SW480 (cell line): ENCODE measurements at places on chromosomes 3 and 15.

DNA sequence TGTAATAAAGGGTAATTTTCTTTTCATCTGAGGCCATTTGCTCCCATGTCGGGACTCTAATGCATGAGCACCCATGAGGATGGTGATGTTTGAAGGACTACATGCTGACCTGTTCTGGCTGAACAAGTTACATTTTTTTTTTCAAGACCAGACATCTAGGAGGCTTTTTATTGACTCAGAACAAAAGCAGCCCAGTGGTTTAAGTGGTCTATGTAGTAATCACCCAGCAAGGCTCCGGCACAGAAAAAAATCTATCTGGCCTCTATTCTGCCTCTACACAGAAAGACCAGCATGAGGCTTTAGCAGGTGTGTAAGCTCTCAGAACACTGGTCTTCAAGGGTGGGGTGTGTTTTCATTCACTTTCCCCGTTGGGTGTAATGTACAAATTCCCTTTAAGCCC is 95.1 kb upstream of the ZBED2 start:
- no peak for DNase-seq

- DNase-seq: no peak
Observed at GRCh38 chr3:100891033-100891432, 102.2 kb downstream of the ABI3BP start.

DNA sequence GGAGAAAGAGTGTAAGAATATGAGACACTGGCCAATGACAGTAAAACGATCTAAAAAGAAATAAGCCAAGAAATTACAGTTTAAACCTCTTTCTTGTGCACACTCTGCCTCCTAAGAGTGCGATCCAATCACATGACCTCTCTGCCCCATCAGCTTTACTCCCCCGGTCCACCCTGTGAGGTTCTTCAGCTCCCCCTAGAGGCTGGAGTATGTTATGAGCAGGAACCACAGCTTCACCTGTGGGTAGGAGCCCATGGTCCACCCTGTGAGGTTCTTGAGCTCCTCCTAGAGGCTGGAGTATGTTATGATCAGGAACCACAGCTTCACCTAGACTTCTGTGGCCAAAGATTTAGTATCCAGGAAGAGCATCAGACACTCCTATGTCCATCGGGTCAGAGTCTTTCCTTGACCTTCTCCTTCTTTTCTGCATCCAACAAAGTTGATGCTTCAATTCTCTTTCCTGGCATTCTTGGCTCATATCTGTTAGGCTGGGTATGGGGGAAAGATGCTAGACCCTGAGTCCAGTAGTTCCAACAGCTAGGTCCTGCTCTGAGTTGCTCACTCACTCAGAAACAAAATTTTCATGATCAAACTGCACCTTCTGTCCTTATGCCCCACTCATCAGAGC is 164.0 kb downstream of the MINAR1 start:
- DNase-seq: peak; percentile 83

GRCh38 chr3:3666664-3667063 is 132.6 kb upstream of the LRRN1 start:
- DNase-seq: no peak

DNA sequence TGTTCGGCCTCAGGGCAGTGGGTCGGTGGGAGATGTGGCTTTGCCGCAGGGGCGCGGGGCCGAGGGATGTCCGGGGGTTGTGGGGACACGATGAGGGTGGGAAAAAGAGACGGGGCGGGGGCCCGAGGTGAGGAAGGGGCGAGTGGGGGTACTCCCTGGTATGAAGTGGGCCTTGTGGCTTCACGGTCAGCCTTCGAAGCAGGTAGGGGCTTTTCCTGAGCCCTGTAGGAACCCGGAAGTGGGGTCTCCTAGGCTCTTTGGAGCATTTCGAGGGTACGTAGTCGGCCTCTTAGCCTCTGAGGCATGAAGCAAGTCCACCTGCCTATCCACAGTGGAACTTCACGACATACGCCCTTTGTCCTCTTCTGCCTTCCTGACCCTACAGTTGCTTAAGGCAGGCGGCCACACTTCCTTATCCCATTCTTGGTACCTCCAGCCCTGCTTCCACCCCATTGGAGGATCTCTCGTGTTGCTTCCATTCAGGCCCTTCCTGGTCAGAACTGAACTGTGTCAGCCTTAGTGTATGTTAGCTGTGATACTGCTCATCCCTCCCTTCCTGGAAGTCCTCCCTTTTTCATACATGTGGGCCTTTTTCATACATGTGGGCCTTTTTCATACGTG is 389 bp downstream of the ARPC4 start:
- peak; percentile 24 for DNase-seq

DNA sequence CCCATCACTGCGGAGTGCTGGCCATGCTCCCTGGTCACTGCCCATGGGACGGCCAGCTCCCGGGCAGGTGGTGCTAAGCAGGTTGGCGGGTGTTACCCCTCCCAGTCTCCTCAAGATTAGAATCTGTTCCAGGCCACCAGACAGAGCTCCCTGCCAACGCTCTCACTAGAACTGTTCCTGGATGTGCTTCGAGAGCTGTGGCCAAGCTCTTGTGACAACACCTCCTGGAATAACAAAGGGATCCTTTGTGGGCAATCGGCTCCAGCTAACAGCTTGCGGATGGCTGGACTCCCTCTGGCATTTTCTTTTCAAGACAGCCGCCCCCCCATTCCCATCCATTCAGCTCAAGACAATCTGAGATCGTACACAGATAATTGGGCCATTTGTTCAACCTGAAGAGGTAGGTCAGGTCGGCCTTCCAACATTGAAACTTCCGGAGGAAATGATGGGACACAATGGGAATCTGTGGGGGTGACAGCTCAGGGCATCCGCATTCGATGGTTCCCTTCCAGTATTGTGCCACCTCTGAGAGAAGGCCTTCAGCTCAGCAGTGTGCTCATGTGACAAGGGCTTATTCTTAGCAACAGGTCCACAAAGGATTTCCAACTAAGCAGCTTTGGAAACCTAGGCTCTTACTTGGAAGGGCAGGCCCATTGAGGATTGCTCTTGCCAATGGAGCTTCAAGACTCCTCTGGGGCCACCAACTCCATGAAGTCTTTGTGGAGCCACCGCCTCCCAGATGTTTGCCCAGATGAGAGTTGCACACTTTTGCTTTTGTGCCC is 11.6 kb upstream of the EPHB3 start:
- DNase-seq: peak; percentile 50

DNA sequence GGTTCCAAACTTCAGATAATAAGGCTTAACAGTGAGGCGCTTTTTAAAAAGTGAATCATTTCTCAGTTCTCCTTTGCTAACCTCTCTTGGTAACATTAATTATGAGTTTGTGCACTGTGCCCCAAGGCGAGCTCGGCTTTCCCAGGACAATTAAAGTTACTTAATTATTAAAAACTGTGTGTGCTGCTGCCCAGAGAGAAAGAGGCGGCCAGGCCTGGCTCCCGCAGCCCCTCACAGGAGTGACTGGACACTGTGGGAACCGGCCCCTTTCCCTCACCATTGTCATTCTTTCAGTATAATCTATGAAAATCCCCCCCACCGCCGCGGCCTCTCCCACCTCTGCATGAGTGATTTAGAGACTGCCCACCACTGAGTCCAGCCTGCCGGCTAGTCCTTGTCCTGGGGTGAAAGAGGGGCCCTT is 43.1 kb upstream of the HES1 start:
- DNase-seq: no peak

- peak; percentile 29 for DNase-seq
Observed at GRCh38 chr3:111594205-111594604, 941 bp downstream of the ZBED2 start.

DNA sequence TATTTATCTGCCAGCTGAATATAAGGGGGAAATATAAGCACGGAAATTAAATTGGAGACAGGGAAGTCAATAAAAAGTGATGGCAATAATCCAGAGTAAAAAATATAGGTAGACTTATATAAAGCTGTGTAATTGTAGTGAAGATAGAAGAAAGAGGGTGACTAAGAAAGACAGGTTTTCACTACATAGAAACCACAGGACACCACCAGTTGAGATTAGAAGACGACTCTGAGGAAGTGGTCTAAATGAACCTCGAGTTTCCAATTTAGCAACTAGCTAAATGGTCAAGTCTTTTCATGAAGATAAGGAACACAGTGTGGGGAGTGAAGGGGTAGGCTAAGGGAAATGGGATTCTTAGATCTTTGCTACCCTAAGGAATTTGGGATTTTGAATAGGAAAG is 188.8 kb upstream of the ARL6 start:
- no peak for DNase-seq

DNA sequence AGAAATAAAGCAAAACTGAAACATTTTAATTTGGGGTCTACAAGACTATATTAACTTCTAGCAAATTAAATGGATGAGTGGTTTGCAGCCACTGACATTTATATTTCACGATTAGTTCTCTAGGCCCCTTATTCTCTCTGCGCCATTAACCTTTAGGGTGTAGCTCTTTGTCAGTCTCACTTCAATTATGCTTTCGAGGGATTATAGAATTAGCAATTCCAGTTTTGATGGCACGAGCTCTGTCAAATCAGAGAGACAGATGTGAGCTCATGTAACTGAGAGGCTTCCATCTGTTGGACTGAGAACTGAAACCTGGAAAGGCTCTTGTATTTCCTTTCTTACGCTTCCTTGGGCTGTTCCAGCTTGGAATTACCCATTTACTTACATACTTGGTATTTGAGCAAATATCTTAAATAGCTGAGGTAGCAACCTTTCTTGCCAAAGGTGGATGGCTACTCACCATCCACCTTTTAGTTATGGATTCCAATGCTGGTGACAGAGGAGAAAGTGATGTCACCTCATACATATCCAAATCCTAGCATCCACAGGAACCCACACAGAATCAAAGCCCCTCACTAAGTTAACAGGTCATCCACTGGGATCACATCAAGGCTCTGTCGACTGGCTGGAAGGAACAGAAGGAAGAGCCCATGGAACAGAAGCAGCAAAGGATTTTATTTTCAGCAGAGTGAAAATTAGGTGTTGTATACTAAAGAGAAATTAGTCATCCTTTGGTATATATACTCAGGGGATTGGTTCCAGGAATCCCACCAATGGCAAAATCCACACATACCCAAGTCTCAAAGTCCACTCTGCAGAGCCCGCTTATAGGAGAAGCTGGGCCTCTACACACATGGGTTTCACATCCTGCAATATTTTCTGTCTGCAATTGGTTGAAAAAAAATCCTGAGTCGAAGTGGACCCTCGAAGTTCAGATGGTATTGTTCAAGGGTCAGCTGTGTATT is 20.8 kb downstream of the VGLL4 start:
- peak; percentile 34 for DNase-seq

DNA sequence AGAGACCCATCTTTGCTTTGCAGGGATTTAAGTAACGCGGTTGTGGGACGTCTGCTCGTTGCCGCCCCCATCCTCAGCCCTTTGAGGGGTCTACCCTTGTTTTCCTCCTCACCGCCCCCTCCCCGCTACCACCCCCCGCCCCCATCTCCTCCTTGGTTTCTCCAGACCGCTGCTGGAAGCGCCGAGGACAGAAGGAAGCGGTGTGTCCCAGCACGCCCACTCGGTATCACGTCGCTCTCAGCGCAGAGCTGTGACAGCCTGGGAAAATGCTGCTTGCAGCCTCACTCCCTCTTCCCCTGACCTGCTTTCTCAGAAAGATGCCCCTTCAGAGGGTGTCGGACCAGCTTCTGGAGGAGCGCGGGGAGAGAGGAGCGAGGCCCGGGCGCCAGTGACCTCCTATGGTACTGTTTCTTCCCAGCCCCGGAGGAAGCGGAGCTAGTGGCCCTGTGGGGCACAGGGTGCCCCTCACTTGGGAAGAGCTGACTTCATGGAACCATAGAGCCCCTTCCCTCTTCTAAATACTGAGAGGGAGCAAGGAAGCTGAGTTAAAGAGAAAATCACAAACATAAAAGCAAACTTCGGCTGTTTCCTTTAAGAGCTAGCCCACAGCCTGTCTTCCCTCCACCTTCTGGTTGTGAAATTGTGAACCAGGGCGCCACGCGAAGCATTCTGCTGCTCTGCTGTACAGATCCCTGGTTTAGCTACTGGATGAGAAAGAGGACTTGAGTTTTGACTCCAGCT is 698 bp downstream of the IL1RAP start:
- peak; percentile 33 for DNase-seq

GRCh38 chr15:98568382-98569017 is 79.8 kb upstream of the IGF1R start:
- DNase-seq: no peak

GRCh38 chr3:104886220-104886995 is 480.3 kb upstream of the ALCAM start:
- no peak for DNase-seq

DNA sequence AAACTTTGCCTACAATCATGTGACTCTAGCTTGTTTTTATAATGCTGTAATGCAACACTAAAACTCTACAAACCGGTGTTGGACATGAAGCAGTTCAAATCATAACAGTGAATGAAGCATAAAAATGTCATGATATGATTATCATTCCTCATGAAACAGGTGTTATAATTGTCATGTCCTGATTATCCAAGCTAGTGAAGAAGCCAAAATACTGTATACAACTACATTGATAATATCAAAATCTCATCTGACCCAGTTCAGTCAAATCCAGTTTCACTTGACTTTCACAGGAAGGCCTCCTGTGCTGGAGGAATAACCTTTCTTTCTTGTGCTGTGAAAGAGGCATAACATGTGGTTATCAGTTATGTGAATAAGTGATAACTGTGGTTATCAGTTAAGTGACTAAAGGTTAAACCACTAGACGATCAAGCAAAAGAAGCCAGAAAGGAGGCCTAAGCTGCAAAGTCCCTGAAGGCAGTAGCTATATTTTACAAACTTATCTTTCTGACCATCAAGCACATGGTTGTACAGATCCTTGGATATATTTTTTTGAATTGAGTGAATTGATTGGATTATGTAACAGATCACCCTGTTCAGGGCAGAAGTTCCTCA is 296.4 kb downstream of the TUSC7 start:
- DNase-seq: no peak

GRCh38 chr3:128727996-128728395 is 2.0 kb downstream of the RAB7A start:
- no peak for DNase-seq

DNA sequence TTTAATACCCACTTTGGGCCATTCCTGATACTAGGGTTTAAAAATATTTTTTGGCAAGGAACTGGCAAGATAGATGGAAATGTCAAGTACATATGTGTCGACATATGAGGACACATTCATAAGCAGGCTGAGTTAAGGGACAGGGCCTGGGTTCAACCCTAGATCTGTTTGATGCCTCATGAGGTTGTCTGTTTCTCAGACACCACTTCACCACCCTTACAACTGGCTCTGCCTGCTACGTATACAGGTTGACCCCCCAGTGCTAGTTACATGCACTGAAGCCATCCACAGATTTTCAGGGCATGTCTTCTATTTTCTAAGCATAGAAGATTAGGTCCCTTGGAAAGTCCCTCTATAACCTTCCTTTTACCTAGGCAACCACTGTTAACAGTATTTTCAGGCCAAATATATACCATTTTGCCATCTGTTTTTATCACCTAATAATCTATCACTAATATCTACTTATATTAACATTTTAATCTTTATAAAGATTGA is 296.7 kb downstream of the PLCL2 start:
- no peak for DNase-seq

- no peak for DNase-seq
Observed at GRCh38 chr3:154931484-154931883, 148.6 kb upstream of the MME start.

- no peak for DNase-seq
Observed at GRCh38 chr15:73335471-73335870, 33.3 kb downstream of the HCN4 start.

DNA sequence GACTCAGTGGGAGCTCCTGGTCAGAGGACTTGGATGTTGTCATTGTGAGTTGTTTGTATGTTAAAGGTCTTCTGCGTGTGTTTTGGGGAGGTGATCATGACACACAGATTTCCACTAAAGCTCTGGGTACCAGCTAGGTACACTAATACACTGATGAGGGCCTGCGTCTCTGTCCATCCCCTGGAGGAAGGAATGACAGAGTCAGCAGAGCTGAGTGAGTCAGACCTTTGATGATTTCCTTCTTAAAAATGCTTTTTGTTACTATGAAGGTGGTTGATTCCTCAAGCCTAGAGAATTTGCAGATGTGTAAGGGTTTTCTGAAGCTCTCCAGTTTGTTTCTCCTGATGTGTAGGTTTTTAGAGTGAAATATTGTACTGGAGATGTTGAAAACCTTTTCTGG is 424.1 kb upstream of the TPM1 start:
- peak; percentile 2 for DNase-seq
